Type B pancreatic cell (in vitro differentiated cells): ENCODE measurements at places on chromosomes 12 and 14.

GRCh38 chr14:104978746-104979691 is 845 bp upstream of the AHNAK2 start:
- no peak for DNase-seq

GRCh38 chr14:60622210-60622916 is 26.9 kb downstream of the SIX1 start:
- DNase-seq = no peak

DNA sequence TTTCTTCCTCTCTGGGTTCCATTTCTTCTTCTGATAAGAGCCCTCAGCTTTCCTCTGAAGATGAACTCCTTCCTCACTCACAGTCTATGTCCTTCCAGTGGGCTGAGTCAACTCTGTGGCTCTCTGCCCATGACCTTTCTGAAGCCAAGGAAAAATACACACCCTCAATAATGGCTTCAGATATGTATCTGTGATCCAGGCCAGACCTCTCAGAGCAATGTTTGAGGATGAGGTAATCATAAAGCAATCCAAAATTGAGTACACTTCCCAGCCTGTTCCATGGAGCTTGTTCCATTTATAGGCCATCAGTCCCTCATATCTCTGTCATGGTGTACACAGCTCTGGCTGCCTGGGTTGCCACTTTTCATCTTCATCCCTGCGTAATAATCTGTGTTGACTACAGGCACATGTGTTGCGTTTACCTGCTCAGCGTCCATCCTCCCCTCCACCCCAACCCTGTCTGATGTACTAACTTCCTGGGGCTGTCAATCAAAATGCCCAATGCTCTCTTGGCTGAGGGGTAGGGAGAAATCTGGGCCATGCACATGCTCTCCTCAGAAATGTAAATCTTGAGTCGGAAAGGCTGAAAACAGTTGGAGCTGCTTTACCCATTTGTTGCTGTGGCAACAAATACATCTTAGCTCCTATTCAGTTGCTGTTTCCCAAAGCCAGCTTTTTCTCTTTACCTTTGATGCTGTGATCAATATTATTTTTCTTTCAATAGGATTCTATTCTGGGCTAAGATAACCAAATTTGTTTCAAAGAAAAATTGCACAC is 377.8 kb upstream of the TMEM132C start:
- DNase-seq = no peak

GRCh38 chr12:106369624-106370346 is 12.2 kb downstream of the POLR3B start:
- DNase-seq = no peak

DNA sequence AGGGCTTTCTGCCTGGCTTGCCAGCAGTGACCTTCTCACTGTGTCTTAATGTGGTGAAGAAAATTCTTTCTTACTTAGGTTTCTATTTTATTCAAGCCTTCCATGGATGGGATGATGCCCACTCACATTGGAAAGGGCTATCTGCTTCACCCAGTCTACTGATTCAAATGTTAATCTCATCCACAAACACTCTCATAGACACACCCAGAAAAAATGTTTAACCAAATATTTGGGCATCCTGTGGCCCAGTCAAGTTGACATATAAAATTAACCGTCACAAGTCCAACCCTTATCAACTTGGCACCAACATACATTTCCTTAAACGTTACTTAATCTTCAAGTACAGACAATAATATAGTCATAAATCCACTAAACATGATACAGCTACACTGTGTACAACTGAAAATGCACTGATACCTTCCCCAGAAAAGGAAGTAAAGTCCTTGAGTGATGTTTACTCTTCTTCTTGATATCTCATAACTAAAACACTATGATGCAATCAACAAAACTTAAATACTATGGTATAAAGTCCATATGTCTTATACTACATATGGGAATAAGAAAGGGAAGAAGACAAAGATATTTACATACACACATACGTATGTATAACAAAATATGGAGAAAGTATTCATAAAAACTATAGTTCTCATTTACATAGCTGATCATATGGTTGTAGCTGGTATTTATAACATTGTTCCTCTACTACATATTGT is 394.7 kb upstream of the NOVA1 start:
- DNase-seq = no peak

DNA sequence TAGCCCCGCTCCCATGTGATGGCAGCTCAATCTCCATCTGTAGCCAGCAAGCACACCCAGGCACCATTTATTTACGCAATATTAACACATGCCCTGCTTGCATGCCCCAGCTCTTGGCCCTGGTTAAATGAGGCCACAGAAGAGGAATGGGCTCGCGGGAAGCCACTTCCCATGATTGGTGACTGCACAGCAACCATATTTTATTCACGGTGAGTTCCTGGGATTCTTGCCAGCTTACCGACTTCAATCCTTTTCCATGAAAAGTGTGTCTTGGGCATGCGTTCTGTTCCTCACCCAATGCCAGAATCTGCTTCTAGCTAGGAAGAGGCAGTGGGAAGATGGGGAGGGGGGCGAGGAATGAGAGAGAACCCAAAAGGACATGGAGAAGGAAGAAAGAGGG is 54.7 kb downstream of the PITPNM2 start:
- DNase-seq = no peak

GRCh38 chr14:71492346-71492745 is 439.9 kb upstream of the RGS6 start:
- no peak for DNase-seq

GRCh38 chr12:122788387-122788786 is 14.0 kb downstream of the CCDC62 start:
- no peak for DNase-seq

GRCh38 chr12:27179400-27180214 is 64.5 kb upstream of the STK38L start:
- DNase-seq = no peak

DNA sequence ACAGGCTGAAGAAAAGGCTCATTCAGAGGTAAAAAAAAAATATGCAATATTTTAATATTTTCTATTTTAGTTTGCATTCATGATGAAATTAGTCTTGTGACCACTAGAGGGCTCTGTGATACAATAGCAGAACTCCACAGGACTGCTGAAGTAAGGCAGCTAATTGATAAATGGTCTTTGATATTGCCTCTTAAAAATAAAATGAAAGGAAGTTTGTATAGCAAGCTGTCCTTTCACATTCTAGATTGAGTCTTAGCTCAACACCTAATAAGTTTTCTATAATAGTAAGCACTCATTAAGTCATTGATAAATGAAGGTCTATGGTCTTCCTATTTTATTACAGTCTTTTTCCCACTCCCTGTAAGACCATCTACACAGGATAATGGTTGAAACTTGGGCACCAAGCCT is 315.7 kb downstream of the NAV3 start:
- DNase-seq = no peak

DNA sequence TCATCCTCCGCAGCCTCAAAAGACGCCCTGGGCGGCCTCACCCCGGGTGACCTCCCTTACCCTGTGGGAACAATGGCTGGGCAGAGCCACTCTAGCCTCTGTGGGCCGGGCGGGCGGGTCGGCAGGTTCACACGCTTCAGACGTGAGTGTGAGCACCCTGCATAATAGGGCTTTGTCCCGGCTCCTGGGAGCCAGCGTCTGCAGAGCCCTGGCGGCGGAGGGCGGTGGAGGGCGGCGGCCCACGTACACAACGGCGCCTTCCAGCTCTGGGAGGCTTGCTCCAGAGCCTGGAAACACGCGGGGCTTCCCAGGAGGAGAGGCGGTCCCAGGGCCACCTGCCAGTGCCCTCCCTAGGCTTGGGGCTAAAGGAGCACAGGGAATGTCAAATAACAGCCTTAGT is 205.6 kb downstream of the BCL11B start:
- no peak for DNase-seq

DNA sequence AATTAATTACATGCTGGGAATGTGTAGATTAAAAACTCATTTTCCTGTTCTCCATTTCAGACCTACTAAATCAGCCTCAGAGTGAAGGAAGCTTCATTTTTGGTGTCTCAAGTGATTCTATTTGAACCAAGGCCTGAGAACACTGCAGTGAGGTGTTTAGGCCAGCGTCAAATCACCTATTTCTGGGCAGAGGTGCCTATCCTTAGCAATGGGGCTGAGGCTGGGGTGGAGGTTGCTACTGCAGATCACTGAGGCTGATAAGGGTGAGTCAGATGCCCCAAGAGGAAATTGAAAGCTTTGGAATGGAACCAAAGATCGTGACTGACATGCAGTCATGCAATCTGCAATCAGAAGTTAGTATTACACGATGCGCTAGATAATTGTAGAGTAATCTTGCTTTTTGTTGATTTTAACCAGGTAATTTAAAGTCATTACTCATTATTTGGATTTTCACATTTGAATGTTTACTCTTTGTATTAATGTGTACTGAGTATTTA is 4.4 kb downstream of the TXNRD1 start:
- no peak for DNase-seq

- DNase-seq = no peak
Measured at GRCh38 chr14:60212503-60213371, 36.3 kb upstream of the PPM1A start.

DNA sequence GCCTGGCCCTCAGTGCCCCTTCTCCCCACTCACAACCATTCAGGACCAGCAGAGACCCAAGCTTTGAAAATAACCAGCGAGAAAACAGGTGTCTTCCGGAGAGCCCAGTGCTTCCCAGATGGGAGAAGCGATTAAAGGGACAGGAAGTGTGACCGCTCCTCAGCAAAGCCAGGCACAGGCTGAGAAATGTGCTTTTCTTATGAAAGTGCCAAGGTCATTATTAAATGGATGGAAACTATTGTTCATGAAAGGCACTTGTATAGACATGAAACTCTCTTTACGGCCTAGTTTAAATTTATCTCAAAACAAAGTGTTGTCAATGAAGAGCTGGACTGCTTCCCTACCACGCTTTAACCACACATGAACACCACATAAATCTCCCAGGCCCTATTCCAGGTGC is 210.4 kb downstream of the SPTSSA start:
- DNase-seq = no peak
